ENCODE measurements at places on chromosomes 7 and 10.

DNA sequence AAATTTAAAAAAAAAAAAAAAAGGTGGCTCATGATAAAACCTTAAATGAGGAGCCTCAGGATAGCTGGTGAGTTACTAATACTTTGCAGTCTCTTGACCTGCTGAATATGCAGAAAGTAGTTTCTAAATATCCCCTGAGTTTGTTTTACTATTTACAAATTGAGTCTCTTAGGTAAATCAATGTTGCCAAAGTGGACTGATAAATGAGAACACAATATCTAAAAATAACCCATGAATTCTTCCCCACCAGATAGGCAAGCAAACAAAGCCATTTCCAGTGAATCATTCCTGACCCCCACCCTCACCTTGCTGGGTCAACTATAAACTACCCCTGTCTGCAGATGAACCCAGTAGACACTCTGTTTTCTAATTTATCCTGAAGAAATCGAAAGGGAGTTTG lies 78.9 kb downstream of the GFRA1 start:
- DNase-seq = no peak

DNA sequence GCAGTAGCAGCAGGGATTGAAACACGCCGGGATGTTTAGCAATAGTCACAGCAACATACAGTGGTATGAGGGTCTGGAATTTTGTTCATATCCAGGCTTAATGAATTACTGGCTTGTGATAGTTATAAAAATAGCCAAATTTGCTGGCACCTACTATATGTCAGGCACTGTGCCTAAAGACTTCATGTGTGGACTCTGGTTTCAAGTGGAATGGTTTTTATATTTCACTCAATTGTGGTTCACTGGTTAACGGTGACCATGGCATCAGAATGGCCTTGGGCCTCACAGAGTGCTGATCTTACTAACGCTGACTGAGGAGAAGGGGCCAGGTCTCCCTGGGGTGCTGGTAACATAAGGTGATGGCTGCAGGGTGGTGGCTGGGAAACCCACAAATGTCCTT lies 55.7 kb downstream of the CELF2 start:
- DNase-seq = no peak

- peak; percentile 25 for DNase-seq
These were observed 112.5 kb downstream of the MAD1L1 start for GRCh38 chr7:2120251-2120660.

DNA sequence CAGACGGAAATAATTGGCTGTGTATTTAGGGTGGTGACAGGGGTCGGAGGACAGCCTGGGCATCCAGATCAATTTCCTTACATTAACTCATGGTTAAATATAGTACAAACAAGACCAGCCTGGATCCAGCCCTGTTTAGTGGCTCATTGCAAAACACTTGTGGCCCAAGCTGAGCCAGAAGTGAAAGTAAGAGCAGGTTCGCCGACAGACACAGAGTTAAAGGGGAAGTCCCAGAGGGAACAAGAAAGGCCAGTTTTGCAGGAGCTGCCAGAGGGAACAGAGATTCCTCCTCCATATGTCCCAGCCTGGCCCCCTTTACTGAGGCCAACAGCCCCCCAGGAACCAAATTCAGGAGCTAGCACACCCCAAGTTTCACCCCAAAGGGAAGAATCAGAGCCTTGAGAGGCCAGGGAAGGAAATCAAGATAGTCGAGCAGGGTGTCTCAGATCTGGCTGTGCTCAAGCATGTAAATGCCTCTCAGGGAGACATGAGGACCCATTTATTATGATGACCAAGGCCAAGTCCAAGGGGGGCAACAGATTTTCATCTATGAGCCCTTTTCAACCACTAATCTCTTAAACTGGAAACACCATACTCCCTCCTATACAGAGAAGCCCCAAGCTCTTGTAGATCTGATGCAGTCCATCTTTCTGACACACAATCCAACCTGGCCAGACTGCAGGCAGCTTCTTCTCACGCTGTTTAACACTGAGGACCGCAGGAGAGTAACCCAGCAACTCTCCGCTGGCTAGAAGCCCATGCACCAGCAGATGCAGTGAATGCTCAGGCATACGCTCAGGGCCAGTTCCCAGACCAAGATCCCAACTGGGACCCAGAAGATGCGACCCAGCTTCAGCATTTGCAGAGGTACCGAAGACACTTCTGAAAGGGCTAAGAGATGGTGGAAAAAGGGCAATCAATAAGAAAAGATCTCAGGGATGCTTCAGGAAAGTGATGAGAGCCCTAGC lies 15.9 kb upstream of the ADCK2 start:
- DNase-seq = no peak

GRCh38 chr10:103811463-103811862 lies 43.9 kb downstream of the SH3PXD2A start:
- DNase-seq = no peak

- DNase-seq = no peak
These were observed 15.6 kb downstream of the SUFU start for GRCh38 chr10:102519246-102519825.

DNA sequence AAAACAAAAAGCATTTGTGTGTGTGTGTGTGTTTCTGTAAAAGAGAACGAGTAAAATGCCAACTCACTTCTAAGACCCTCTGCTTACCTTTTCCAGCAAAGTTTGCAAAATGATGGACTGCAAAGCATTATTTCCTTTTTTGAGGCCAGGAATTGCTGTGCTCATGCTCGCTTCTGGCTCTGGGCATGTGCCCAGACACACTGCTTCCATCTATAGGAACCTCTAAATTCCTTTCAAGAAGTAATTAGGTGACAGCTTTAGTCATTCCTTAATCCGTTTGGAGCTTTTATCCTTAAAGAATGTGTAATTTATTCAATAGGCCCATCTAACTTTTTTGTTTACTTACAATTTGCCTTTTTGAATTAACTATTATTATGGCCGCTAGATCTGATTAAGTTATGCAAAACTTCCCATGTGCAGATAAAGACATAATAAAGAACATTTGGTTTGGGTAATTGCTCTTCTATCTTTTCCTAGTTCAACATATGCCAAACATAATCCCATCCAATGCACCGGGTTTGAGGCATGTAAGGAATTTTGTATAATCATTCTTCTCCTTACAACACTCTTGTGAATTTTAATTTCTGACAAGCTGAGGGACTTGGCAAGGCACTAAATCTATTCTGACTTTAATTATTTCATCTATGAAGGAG lies 34.7 kb downstream of the A1CF start:
- no peak for DNase-seq

DNA sequence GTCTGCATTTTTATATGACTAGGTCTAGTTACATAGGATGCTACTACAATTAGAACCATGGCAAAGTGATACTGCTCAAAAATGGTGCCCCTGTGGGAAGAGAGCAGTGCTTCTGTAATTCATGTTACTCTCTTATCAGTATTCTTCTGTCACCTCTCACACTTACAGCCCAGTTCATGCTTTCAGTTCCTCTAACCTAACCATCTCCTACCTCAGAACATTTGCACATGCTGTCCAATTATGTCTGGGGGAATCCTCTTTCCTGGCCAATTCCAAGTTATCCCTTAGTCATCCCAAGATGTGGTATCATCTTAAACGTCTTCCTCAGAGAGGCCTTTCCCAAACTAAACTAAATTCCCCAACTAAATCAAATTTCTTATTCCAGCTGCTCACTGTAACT lies 190.2 kb downstream of the RELN start:
- no peak for DNase-seq

DNA sequence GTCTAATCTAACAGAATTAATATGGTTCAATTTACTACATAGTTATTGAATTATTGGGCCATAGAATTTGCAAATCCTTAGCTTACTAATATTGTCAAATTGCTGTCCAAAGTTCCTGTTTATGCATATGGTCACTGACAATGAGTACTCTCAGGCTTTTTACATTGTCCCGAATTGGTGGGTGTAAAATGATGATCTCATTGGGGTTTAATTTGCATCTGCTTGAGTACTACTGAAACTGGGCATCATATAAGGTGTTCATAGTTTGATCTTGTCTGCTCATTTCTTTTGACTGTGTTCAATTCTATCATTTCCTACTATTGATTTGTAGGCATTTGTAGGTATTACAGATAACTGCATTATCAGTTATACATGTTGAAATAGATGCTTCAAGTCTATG lies 12.7 kb downstream of the ABCA13 start:
- no peak for DNase-seq

GRCh38 chr10:102602272-102603045 lies 41.8 kb upstream of the TRIM8 start:
- no peak for DNase-seq

GRCh38 chr10:109835257-109835656 lies 88.1 kb downstream of the XPNPEP1 start:
- no peak for DNase-seq

- no peak for DNase-seq
These were observed 19.0 kb downstream of the FAM53B start for GRCh38 chr10:124725171-124725631.

DNA sequence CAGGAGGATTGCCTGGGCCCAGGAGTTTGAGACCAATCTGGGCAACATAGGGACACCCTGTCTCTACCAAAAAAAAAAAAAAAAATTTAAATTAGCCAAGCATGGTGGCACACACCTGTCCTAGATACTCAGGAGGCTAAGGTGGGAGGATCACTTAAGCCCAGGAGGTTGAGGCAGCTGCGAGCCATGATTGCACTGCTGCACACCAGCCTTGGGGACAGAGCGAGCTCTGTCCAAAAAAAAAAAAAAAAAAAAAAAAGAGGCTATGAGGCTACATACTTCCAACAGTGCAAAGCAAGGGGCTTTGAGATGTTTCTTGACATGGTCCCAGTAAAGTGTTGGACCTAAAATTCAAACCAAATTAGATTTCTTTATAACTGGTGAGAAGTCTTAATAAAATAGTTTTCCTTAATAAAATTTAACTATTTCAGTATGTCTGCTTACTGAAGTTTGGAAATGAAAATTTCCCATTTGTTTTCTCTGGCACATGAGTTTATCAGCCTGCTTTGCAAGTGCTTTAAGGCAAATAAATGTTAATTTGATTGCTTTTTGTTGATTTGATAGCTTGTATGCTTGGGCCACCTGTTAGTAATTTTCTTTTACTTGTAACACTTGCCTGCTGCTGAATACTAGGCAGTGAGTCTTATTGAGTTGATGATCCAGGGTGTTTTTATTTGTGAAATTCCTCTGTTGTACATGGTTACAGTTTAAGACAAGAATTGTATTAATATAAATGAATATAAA lies 16.1 kb downstream of the CALU start:
- no peak for DNase-seq

GRCh38 chr7:147044941-147045340 lies 928.3 kb downstream of the CNTNAP2 start:
- no peak for DNase-seq

- DNase-seq = peak; percentile 41
These were observed 26.2 kb downstream of the TBATA start for GRCh38 chr10:70758757-70759514.

GRCh38 chr10:127836966-127837365 lies 55.8 kb downstream of the CLRN3 start:
- no peak for DNase-seq

GRCh38 chr7:5068521-5068920 lies 22.9 kb downstream of the RBAK start:
- no peak for DNase-seq

DNA sequence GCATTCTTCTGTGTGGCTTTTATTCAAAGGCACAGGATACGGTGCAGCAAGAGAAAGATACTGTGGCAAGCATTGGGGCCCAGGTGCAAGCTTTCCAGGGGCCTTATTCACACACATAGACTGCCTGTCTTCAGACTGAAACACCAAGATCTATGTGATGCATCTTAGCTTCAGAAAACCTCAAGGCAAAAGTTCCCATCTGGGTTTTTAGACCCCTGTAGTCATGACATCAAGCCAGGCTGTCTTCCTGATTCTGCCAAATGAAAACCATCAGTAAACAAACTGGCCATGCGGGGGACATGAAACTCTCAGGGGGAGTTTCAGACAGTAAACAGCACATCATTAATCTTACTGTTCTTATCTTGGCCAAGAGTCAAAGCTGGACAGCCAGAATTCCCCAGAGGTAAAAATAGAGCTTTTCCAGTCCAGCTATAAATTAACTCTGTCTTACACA lies 9.8 kb downstream of the AGBL3 start:
- DNase-seq = peak; percentile 34

- no peak for DNase-seq
These were observed 307.4 kb upstream of the AOAH start for GRCh38 chr7:37031571-37032257.

- DNase-seq = peak; percentile 18
These were observed 46.5 kb downstream of the TMEM106B start for GRCh38 chr7:12257582-12257981.

DNA sequence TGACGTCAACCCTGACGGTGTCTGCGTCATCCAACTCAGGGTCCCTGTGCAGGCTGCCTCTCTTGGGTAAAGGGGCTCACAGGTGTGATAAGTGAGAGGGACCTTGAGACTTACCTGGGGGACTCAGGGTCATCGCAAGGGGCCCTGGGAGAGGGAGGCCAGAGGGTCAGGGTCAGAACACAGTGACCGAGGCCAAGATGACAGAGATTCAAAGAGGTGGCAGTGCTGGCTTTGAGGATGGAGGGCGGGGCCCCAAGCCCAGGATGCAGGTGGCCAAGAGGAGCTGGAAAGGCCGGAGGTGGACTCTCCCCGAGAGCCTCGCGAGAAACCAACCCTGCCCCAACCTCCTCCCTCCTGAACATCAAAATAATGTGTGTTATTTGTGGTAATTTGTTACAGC lies 165.2 kb upstream of the PPP2R2D start:
- no peak for DNase-seq

DNA sequence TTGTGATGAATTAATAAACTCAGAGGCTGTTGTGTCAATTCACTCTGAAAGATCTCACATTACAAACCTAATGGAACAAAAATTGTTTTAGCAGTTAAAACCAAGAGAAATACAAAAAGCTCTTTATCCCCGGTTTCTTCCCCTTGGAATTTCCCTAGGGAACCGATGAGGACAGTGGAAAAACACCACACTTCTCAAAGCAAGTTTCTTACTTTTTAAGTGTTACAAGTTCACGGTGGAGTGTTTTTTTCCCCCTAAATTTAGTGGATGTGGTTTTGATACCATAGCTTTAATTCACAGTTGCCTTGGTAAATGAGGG lies 10.3 kb downstream of the BAMBI start:
- DNase-seq = no peak

- DNase-seq = no peak
These were observed 106.5 kb downstream of the WDR37 start for GRCh38 chr10:1162481-1163203.

DNA sequence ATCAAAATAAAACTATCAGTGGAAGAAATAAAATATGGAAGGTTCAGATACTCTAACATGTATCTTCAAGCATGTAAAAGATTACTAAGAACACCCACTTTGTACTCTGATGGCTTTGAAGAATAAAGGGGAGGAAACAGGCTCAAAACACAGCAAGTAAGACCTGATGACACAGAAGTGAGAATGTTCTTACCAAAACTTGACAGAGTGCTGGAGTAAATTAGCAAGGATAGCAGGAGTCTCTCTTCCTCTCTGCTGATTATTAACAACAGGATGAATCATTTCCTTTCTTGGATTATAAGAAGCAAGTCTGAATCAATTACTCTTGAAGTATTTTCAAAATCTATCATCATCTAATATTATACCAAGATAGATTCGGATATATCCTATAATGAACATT lies 47.5 kb downstream of the GLI3 start:
- no peak for DNase-seq

- no peak for DNase-seq
These were observed 7.0 kb upstream of the CAMK2G start for GRCh38 chr10:73881221-73881919.

Measured in naive thymus-derived CD8-positive, alpha-beta T cell (primary cell).